Esophagus muscularis mucosa (tissue), 4 donors: ENCODE measurements at places on chromosomes 1 and 21. TPM values are rescaled to one million over a fixed set of nuclear protein-coding genes. Genes with fewer than 3 reads are reported as not detected.
A peak's percentile ranks its signal among the peaks of the same experiment; 100 is the strongest.

The OR2G6 gene
- total RNA-seq, result not detected

The FAM163A gene
- total RNA-seq, result 0.34 TPM

DNA sequence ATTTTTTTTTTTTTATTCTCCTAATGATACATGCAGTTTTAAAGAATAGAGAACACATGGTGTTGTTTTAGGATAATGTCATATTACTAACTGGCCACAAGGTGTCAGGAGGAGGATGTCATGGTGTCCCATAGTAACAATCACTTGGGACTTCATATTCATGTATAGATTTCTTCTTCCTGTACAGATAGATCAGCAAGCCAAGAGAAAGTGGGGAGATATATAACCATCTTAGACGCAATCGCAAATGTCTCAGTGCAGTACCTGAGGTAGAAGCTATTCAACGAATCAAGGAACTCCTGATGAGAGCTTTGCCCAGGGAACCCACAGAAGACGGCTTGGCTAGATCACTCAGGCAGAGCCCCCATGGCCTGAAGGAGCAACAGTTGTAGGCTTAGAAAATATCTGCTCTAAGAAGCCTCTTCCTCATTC lies 12.3 kb downstream of the OR2T11 start:
- no peak for DNase-seq

- no peak for DNase-seq
Observed at GRCh38 chr1:207309745-207310273, 11.7 kb upstream of the CD55 start.

DNA sequence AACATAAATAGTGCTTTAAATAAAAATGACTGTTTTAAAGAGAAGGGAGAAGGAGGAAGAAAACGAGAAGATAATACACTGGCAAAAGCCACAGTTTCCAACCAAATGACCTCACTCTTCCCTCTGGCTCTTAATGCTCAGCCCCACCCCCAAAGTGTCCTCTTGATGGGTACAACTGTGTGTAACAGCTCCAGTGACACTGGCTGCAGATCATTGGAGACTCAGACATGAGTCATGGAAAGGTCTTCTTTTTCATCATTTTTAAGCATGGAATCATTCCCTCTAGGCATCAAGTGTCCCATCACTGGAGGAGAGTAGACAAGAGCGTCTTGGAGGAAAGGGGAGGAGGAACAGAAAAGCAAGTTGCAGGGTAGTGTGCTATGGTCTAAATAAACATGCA lies 333.0 kb downstream of the PAPPA2 start:
- no peak for DNase-seq

The OR2T35 gene
- not detected for total RNA-seq

- no peak for DNase-seq
Observed at GRCh38 chr1:234603221-234604204, 6.5 kb downstream of the IRF2BP2 start.

DNA sequence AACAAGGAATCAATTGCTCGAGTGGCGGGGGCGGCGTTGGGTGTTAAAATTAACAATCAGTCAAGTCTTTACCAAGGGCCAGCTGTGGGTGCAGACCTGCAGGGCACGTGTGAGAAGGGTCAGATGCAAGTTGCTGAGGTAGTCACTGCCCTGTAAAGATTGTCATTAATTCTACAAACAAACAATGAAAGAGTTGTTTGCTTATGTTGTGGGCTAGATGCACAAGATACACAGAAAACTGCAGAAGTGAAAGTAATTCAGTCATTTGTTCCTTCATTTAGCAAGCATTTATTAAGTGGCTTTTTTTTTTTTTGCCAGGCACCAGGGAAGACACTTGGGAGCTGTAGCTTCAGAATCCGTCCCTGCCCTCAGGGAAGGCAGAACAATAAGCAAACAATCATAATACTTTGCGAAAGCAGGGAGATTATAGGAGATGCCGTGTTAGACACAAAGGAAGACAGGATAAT lies 79.5 kb downstream of the NR5A2 start:
- no peak for DNase-seq

The GLIS1 gene
- 0.42 TPM for total RNA-seq

The CROCC gene
- total RNA-seq, result 17.6 TPM

DNA sequence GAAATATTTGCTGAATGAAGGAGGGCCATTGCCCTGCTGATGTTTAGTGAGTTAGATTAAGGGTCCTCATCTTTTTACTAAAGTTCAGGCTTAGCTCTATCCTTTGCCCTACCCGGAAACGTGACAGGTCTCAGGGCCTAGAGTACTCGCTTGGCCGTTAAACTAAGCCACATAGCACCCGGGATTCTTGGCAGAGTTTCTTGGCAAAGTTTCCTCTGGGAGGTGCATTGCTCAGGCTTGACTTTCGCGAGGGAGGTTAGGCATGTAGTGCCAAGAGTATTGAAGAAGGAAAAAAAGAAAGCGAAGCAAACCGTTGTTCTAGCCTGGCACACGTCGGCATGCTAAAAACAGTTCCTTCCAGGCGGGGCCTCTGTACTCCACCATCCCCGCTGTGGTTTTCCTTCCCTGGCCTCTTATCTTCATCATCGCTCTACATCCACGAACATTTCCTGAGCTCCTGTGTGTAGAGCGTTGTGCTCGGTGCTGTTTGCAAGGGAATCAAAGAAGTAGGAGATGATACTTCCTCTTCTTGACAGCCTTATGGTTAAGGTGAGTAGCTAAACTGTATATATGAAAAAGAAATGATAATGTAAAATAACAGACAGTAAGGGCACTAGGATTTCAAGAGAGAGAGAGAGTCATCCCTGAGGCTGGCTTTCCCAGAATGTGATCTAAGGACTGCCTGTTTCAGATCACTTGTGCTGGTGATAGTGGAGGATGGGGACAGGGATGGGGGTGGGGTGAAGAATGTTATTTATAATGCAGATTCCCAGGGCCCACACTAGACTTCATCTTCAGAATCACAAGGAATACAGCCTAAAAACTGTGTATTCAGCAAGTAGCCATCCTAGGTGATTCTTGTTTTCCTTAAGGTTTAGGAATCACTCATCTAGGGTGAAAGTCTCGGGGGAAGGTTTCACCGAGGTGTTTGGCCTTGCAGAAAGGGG lies 18.8 kb downstream of the RNF220 start:
- DNase-seq, result no peak

DNA sequence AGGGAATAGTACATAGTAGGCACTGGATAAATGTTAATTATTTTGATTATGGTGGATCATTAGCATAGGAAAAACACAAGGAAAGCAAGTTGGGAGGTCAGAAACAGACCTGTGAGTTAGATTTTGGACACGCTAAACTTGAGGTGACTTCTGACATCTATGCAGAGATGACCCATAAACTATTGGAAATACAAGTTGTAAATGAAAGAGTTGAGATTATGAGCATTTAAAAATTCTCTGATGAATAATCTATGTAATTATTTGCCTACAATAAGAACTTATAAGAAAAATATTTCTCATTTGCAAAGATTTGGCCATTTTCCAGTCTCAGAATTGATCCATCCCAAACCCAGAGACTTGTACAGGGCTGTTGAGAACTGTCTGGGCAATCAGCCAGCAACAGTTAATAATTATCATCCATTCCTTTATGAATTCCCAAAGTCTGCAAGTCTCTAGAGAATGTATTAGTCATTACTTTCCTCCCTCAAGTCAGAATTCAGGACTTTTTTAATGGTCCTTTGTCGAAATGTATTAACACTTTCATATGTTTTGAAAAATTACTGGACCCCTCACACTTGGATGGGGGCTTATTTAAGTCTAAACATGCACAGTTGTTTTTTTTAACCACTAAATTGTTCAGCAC lies 19.4 kb upstream of the SLAMF6 start:
- DNase-seq, result no peak

DNA sequence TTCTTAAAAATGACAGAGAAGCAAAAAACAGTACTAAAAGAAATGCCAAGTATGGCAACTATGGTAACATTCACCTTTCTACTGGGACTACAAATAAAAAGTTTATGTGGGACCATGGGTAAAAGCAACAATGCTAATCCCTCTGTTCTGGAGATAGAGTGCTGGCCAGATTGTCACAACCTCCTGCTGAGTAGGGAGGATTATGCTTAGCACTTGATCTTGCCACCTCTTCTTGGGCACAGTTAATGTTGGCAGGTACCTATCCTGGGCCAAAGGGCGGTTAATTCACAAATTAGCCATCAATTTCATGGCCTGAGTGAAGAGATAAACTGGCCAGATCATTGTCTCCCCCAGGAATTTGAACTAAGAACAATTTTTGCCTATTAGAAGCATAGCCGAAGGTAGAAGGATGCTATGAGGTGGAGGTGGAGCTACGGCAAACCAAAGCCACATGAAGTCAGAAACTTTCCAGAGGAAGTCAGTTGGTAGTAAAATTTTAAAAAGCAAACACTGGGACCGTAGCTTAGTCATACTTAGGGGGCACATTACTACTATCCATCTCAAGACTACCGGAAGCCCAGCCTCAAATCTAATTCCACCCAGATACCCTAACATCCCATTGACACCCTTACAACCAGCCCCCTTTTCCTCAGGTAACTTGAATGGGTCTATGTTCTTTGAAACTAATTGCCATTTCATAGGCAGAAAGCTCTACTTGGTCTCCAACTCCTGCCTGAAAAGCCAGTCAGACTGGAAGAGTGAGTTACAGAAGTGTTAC lies 2.7 kb downstream of the SCYL3 start:
- no peak for DNase-seq

- no peak for DNase-seq
Observed at GRCh38 chr21:34606051-34606450, 8.9 kb downstream of the RCAN1 start.

DNA sequence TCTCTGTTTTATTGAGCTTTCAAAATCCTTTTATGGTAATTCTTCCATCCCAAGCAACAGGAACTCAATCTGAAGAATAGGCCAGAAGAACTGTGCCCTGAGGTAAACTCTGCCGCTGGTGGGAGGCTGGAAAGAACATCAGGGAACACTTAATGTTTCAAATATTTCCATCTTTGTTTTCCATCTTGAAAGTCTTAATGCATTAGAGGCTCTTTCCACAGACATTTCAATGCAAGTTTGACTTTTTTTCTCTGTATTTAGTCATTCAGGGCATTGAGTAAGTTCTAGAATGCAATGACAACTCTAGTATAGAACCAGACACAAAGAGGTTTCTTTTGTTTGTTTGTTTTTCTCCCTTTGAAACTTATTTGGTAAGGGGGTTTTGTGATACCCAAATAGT lies 61.5 kb downstream of the KIAA0040 start:
- no peak for DNase-seq

GRCh38 chr21:39387461-39388037 lies 38.7 kb upstream of the HMGN1 start:
- peak; percentile 96 for DNase-seq

The PCBP3 gene
- 9.2 TPM for total RNA-seq

GRCh38 chr21:14977814-14978213 lies 87.0 kb downstream of the NRIP1 start:
- DNase-seq, result no peak

The GPR37L1 gene
- 0.69 TPM for total RNA-seq

The LYPD8 gene
- total RNA-seq, result not detected

DNA sequence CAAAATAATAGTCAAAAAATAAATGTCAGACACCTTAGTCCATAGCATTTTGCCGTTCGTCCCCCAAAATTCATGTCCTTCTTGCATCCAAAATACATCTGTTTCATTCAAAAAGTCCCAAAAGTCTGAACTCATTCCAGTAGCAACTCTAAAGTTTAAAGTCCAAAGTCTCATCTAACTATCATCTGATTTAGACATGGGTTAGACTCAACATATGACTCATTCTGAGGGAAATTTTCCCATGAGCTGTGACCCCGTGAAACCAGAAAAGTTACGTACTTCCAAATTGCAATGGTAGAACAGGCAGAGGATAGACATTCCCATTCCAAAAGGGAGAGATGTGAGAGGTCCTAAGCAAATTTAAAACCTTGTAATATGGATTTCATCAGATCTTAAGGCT lies 48.6 kb upstream of the CACHD1 start:
- DNase-seq, result no peak

DNA sequence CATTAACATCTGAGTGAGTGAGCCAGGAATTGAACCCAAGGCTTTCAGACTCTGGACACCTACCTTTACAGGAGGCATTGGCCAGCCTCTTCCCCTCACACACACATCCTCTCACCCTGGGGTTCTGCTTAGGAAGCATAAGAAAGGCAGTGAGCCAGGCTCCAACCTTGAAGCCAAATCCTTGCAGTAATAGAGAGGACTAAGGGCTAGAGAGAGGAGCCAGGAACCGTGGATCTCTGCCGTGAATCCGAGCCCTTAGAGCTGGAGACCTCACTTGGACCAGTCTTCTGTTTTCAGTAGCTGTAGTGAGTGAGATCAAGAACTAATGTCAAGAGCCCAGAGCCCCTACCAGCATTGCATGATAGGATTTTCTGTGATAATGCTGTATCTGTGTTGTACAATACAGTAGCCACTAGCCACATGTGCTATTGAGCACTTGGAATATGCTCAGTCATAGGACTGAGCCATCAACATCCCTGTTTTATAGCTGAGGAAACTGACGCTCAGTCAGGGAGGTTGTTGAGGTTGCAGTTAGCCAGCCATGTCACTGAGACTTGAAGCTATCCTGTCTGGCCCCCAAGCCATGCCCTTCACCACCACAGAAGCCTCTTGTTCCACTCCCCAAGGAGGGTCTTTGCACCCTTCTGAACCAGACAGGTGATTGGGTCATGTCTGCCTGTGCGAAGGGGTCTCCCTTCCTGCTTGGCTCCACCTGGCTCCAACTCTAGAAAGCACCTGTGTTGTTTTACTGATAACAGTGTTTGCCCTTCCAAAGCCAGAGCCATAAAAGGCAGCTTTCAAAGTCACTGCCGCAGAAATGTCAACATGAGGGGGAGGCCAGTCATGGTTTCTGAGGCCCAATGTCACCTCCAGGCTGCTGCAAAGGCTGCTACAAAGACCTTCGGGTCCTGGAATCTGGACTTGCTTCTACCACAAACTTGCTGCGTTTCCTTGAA lies 101.1 kb upstream of the JUN start:
- no peak for DNase-seq

The LRRC8C gene
- total RNA-seq, result 7.7 TPM

DNA sequence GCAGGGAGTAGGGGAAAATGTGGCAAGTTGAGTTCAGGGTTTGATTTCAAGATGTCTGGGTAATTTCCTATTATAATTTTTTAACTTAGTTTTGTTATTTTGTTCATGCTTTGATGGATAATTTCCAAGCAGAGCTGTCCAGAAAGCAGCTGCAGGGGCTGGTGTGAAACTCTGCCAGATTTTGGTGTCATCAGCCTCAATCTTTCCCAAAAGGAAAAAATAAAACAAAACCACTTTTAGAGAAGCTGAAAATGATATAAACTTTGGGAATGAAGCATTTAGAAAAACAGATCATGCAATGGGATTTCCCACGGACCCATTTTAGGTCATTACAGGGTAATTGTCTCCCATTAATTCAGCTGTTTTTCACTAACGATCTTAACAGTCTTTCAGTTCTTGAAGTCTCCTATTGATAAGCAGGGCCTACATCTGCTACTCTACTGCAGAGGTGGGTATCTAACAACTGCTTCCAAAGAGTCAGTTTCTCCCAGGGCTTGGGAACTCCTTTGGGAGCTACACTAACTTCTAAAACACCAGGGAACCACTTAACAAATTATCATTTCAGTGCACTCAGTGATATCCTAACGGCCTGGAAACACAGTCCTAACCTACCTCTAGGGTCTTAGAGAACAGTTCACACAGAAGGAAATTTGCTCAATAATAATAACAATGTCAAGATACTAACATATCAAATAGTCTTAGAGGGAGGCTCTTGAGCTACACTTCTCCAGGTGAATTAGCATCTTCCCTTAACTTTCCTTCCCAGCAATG lies 12.3 kb downstream of the ZNF436 start:
- no peak for DNase-seq

- DNase-seq, result no peak
Observed at GRCh38 chr1:6010554-6010953, 18.3 kb upstream of the NPHP4 start.

The C4BPA gene
- not detected for total RNA-seq
